Stimulated activated CD8-positive, alpha-beta memory T cell treated with anti-CD3 and anti-CD28 coated beads, Interleukin-7, amount 100 ng/mL, for 48 hours (primary cell): ENCODE measurements at places on chromosomes 13 and 19.

GRCh38 chr19:41626278-41626677, 596 bp downstream of the CEACAM4 start:
- DNase-seq, result no peak

DNA sequence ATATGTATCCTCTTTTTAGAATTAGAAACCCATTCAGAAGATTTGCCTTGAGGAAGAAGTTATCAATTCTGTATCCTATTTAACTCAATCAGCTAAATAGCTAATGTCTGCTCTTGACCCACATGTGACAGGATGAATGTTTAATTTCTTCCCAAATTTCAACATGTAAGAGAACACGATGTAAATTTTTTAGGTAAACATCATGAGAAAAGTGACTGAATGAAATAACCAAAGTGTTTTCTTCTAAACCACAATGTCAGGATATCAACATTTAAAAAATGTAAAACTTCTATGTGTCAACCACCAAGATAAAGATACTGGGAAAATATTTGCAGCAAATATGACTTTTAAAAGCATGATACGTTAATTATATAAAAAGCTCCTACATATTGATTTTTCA, 302.4 kb downstream of the DCT start:
- DNase-seq, result no peak

DNA sequence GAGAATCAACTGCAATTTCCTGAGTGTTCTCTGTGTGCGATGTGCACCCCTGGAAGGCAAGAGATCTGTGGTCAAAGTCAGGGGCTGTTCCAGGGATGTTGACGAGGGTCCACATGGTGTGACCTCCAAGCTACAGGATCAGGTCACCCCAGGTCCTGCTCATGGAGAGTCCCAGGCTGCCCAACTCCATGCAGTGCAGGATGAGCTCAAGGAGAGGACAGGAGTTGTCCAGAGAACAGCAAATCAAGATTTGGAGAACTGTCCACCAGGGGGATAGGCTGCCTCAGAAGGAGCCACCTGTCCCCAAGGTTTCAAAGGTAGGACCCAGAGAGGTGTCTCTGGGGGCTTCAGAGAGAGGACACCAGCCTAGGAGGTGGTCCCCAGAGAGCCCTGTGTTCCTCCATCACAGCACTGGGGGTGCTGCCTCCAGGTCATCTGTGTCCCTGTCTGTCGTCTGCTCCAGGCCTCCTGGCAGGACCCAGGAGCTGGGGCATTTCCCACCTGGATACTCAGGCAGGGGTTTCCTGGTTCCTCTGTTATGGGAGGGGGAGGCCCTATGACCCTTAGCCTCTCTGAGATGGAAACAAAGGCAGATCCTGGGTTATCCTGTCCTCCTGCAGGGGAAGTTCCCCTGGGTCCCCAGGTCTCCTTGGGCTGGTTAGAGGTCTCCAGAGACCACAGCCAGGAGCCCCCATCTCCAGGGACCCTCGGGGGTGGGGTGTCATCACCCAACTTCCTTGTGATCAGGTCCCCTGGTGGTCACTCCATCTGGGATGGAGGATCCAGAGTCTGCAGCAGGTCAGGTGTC, 2.1 kb upstream of the CEACAM7 start:
- DNase-seq, result no peak

DNA sequence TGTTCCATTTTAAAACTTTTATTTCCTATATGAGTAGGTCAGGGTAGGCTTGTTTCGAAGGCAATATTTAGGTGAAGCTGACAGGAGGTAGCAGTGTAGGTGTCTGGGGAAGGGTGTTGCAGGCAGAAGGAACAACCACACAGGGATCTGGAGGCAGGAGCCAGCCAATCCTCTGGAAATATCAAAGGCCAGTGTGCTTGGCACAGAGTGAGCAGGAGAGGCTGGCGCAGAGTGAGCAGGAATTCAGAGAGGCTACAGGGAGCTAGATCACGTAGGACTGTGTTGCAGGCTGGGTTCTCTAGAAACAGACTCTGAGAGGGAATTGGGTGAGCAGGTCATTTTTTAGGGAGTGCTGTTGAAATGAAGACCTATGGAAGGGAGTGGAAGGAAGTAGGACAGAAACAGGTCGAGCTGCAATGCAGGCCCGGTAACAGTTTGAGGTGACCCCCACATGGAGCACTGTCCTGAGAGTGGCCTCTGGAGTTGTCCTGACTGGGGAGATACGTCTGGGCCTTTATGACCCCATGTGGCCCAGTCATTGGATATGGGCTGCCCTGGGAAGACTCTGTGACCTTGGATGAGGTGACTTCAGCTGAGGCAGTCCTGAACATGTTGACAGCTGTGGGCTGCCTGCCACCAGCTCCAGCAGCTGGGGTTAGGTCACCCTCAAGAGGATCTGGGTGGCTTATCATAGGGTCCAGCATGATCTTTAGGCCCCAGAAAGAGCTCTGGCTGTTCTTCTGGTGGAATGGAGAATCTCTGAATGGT, 51.7 kb downstream of the ERCC5 start:
- DNase-seq, result no peak

DNA sequence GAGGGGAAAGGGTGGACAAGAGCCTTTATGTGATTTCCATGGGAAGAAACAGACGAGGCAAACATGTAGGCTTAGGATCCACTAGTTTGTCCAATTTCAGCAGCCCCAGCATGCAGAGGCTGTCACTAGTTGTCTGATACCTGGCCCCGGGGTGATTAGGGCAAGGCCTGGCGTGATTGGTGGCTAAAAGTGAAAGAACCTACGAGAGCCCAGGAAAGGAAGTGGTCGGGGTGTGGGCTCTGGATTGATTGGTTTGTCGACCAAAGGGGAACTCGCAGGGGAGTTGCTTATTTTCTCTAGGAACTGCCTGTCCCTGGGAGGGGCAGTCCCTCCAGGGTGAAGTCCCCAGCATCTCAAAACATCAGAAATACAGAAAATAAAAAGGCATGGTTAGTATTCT, 64.2 kb upstream of the UQCRFS1 start:
- DNase-seq, result peak; percentile 29

GRCh38 chr13:33105387-33106005, 89.3 kb downstream of the KL start:
- DNase-seq, result no peak

- DNase-seq, result no peak
These were observed 18.6 kb downstream of the ZNF575 start for GRCh38 chr19:43551399-43552197.

- no peak for DNase-seq
These were observed 179.7 kb upstream of the ZNF507 start for GRCh38 chr19:32165750-32166149.

DNA sequence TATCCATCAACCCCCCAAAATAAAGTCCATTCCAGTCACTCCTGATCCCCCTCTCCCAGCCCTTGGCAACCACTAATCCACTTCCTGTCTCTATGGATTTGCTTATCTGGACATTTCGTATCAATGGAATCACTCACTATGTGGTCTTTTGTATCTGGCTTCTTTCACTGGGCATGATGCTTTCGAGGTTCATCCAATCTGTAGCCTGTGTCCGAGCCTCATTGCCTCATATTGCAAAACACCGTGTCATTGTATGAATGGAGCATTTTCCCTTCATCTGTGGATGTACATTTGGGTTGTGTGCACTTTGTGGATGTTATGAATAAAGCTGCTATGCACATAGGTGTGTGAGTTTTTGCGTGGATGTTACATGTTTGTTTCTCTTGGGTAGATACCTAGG, 1.4 kb upstream of the FZR1 start:
- DNase-seq, result no peak

DNA sequence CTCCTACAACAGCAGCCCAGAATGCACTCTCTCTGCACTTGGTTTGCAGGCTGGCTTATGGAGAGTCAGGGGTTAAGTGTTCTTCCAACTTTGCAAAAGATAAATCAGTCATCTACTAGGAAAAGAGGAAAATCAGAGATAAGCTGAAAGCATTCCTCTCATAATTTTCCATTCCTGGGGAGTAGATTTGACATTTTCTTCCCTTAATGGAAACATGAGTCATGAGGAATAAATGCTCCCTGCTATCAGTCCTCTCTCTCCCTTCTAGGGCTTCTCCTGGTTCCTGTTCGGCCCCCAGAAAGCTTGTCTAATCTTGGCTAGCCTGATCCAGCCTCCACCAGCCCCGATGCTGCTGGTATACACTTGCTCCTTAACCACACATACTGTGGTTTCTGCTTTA, 28.4 kb upstream of the ENOX1 start:
- no peak for DNase-seq

- no peak for DNase-seq
These were observed 502.7 kb downstream of the UQCRFS1 start for GRCh38 chr19:28710278-28710677.

GRCh38 chr13:29165840-29166239, 345.7 kb downstream of the MTUS2 start:
- DNase-seq, result no peak

DNA sequence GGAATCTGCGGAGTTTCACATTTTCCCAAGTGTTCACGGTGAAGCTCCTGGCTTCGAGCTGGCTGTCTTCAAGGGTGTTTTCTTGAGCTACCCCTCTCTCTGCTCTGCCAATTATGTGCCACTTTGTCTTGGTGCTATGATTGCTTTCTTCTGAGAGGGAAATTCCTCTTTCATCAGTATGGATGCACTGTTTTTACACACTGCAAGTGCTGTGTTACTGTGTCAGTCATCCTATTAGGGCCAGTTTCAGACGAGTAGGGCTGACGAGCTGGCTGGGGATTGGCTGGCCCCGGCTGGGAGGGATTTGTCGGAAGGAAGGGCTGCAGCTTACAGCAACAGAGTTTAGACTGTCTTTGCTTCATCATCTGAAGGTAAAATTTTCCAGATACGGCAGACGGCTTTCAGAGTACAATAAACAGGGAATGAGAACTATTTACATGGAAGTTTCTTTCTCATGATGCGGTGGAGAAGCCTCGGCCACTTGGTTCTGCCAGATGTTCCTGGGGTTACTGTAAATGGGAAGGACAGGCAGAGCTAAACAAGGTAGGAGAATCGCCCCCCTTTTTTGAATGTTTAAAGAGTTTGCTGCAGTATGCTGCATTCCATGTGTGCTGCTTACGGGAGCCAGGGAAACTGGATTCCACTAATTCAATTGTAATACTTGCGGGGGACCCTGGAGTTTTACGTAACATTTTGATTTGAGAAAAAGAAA, at the start of gene MBNL2:
Gene MBNL2, plus strand, starts transcription at position 345 of the 712 bp plus-strand sequence. CDS start 53,903 bp downstream, outside the sequence.
- peak; percentile 67 for DNase-seq

DNA sequence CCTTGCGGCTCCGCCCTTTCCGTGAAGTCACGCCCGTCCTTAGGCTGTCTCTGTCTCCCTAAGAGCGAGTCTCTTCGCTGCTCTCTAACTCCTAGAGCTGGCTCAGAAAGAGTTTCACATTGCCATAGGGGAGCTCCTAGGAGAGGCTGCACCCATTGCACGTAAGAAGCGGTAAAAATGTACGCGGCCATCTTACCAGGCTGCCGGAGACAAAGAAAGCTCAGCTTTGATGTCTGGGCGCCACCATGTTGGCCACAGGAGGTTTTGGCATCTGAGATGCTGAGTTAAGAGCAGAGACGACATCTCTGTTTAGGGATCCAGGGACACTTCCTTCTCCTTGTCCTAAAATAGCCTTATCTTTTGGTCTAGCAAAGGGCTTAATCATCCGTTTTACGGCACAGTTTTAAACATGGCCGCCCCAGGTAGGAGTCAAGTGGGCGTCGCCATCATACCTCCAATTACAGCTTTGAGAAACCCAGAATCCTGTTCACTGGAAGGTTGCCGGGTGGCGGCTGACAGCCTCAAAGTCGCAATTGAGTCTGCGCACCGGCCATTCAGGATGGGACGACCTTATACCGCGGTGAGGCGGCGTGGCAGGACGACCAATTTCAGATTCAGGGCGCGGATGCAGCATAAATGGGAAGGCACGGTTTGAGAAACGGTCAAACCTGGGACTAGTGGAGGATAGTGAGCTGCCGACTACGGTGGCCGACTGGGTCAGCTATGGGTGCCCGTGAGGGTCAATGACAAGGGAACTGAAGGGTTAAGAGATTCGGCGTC, at the start of gene ZNF793:
Gene ZNF793, plus strand, starts transcription at position 553 of the 780 bp plus-strand sequence. CDS start 16,501 bp downstream, outside the sequence.
- DNase-seq, result peak; percentile 36

DNA sequence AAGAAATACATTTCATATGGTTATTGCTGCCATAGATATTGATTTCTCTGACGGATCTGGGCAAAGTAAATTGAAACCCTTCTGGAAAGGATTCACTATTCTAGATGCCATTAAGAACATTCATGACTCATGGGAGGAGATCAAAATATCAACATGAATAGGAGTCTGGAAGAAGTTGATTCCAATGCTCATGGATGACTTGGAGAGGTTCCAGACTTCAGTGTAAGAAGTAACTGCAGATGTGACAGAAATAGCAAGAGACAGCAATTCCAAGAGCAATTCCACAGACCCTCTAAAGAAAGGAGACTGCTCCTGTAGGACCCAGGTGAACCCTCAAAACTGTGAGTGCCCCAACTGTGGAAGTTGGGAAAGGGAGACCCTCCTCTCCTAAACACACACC, 30.9 kb upstream of the KCTD12 start:
- DNase-seq, result no peak

DNA sequence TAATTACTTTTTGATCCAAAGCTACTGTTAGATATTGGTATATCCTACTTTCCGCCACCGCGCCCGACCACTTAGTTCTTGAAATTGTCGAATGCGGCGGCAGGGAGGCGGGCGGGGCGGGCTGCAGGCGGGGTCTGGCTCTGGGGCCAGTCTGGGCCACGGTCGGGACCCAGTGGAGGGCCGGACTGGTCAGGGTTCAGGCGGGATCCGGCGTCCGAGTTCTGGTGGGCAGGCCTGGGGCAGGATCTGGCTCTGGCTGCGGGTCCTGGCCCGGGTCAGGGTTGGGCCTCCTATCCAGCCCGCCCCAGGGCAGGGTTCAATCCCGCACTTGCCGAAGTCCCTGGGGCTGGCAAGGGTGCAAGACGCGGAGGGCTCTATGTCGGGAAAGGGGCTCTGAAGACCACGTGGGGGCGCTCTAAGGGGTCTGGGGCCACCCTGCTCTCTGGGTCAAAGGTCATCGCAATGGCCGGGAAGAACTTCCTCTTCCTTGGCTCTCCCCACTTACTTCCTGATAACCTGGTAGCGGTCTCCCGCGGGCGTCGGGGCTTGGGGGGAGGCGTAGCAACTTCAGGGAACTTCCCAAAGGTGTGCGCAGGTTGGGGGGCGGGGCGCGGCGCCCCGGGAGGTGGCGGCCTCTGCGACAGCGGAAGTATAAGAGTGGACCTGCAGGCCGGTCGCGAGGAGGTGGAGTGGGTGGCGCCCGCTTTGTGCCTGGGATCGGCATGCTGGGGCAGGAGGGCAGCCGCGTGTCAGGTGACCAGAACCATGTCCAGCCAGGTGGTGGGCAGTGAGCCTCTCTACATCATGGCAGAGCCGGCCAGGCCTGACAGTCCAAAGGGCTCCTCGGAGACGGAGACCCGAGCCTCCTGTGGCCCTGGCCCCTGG, 83.4 kb downstream of the MRPL57 start:
- DNase-seq, result no peak

DNA sequence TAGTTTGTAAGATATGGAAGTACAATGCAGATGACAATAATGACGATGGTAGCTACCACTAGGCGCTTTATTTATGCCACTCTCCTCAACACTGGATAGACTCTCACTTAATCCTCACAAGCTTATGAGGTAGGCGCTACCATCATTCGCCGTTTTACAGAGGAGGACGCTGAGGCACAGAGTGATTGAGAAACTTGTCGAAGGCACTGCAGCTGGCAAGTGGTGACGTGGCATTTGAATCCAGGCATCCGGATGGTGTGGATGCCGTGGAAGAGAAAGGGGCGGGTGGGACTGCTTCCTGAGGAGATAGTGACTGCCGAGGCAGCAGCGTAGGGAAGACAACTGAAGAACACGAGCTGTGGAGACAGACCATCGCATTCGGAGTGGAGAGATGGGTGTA, 1.3 kb upstream of the RPS9 start:
- DNase-seq, result no peak
